NCI-H1417 treated with DMSO at 0.1 percent for 48 hours (cell line): ENCODE measurements at places on chromosomes 3 and 15.

DNA sequence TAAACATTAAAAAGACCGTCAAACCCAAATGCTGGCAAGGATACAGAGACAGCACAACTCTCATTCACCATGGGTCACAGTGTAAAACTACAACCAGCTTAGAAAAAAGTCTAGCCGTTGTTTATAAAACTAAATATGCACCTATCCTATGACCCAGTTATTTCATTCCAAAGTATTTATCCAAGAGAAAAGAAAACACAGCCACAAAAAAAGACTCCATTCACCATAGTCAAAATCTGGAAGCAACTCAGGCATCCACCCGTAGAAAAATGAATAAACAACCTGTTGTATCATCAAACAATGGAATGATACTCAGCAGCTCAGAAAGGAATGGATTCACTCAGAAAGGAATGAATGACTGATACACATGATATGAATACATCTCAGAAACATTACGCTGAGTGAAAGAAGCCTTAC, 28.6 kb downstream of the PLD1 start:
- no peak for DNase-seq

DNA sequence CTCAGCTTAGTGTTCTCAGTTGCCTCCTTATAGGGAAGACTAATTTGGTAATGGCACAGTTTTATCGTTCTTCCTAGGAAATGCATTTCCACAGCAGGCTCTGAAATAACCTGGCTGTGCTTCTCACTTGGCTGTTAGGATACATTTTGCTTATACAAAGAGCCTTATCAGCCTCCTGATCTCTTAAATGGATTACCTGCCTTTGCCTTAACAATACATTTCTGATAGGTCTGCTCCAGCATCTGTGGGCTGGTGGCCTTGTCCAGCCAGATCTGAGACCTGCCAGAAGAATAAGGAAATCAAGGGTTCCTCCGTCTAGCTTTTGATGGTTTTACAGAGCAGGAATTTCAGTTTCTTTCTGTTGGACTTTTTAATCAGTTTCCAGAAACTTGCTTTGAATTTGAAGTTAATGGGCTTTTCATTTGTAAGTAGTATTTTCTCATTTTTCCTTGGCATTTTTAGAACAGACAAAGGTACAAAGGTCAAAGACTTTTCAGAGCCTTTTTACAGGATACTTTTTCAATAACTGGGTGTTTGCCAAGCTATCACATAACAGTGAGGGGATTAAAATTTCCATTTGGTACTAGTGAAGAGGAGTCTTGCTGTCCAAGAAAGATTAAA, 116.3 kb downstream of the AKAP13 start:
- DNase-seq = no peak

DNA sequence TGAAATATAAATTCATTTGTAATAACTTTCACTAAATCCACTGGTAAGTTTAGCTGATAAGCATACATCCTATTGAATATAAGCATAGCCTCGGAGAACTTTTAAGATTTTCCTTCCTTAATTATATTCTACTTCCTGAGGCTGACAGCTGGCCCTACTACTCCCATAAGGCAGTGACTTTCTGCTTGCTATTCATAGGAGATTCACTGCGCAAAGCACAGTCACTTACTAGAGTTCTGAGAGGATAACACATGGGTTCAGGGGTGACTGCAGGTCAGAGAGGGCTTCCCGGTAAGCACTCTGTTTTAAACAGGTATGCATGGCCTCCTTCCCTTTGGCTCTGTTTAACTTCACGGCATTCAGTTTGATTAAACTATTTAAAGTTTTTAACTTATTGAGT, 75.8 kb downstream of the FAIM start:
- DNase-seq = no peak

DNA sequence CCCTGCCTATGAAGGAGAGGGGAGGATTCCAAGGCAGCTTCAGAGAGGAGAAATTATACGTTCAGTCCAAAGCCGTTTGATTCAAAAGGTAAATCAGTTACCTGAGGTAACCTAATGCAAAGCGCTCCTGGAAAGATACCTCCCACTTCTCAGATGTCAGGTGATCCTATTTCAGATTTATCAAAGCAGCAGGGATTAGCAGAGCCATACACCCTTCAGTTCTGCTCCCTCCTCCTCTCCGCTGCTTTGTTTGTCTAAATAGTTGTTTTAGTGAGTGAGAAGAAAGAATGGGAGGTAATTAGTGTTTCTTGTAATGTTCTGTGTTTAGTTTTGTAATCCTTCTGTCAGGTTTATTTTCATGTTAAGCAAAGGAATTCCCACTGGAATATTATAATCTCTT, 81.1 kb downstream of the SOX14 start:
- DNase-seq = no peak

GRCh38 chr15:56523521-56523920, 58.6 kb upstream of the MNS1 start:
- no peak for DNase-seq

- DNase-seq = no peak
These were observed 53.9 kb upstream of the NR2F2 start for GRCh38 chr15:96276438-96277210.

GRCh38 chr3:18086078-18086477, 339.1 kb downstream of the SATB1 start:
- no peak for DNase-seq

GRCh38 chr3:54756330-54756731, 171.5 kb downstream of the LRTM1 start:
- DNase-seq = no peak

- DNase-seq = no peak
These were observed 5.4 kb downstream of the VPS18 start for GRCh38 chr15:40899536-40900207.

DNA sequence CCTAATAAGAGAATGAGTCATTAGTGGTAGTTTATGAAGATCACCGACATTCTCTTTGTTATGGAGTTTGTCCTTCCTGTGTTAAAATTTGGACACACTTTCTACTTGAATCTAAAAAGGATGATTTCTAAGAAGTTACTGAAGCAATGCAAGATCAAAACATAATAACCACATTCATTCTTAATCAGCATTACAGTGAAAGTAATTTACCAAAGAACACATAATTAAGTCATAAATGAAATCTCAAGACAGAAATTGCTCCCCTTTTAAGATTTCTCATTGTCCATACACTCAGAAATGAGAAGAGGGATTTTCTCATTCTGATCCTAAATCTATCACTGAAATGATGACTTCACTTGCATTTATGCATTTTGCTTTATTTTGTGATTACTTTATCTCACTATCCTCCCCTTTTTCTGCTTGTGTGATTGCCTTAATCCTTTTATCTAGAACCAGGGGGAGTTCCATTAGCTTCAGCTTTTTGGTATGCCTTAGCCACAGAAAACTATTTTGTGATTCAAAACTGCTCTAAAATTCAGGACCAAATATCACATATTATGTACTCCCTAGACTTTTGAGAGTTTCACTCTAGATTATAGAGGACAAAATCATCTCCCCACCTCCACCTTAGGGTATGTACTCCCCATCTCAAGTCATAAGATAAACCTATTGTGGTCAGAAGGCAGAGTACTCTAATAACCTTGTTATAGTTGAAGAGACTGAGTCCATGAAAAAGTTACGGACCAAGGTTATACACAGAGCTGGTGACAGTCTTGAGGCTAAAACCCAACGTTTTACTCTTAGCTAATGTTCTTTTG, 817.6 kb upstream of the CFAP20DC start:
- DNase-seq = no peak

DNA sequence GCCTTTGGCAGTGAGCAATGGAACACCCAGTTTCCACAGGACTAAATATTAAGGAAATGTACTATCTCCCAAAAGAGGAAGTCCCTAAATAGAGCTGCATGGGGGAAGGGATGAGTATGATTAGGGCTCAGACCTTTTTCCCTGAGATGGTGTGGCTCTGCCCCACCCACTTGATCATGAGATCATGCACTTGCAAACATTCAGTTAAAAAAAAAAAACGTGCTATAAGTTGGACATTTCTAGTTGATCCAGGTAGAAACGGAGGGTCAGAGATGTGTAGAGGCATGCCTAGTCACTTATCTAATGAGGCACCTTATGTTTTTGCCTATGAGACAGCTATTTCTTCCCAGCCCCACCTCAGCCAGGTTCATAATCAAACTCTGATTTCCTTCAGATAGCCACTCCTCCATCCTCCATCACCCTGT, 24.5 kb upstream of the SSR3 start:
- DNase-seq = no peak

GRCh38 chr3:172659246-172660002, 51.4 kb downstream of the NCEH1 start:
- no peak for DNase-seq

DNA sequence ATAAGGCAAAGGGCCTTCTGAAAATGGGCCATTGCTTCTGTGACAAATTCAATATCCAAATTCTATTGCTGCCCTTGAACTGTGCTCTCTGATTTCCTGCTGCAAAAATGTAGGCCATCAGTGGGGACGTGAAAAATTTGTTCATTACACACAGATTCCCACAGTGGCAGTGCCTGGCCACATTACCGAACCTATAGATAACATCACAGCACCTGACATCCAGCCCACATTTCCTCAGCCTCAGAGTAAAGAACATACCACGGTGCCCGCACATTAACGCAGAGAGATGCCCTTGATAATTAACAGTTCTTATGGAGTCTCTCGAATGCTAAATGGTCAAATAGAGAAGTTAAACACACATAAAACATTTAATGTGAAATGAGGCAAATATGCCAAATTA, 931.6 kb upstream of the CFAP20DC start:
- DNase-seq = no peak

GRCh38 chr15:66287461-66288057, 5.8 kb upstream of the DIS3L start:
- peak; percentile 28 for DNase-seq

DNA sequence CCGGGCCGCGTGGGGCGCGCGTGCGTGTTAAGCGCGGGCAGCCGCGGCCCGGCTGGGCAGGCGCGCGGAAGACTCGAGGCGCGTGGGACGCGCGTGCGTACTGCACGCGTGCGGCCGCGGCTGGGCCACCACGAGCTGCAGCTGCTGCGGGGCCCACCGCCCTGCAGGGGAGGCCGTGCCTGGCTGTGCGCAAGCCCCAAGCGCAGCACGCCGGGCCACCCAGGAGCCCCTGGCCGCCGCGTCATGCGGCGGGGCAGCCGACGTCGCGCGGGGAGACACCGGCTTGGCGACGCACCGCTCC, 590 bp upstream of the TRIM71 start:
- no peak for DNase-seq

GRCh38 chr3:31014317-31015040, 120.0 kb upstream of the GADL1 start:
- DNase-seq = no peak

- no peak for DNase-seq
These were observed 57.4 kb downstream of the NGLY1 start for GRCh38 chr3:25725810-25726209.

- no peak for DNase-seq
These were observed 2.8 kb downstream of the ABHD2 start for GRCh38 chr15:89090791-89091626.

GRCh38 chr3:123778991-123779622, 105.0 kb downstream of the MYLK start:
- DNase-seq = no peak

DNA sequence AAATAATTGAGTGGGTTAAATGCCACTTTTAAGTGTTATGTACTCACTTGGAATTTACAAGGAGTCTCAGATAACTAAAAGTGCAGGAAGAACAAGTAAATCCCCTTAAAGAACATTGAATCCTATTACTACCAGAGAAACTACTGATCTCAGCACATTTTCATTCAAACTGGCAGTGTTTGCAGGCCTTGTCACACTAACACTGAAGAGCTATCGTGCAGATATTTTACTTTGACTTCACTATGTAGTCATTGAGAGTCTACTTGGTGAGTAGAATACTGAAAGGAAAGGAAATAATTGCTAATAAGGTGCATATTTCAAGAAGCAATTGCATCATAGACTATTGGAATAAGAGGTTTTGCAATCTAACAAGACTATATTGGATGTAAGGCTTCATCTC, 721.4 kb upstream of the CBLB start:
- no peak for DNase-seq

DNA sequence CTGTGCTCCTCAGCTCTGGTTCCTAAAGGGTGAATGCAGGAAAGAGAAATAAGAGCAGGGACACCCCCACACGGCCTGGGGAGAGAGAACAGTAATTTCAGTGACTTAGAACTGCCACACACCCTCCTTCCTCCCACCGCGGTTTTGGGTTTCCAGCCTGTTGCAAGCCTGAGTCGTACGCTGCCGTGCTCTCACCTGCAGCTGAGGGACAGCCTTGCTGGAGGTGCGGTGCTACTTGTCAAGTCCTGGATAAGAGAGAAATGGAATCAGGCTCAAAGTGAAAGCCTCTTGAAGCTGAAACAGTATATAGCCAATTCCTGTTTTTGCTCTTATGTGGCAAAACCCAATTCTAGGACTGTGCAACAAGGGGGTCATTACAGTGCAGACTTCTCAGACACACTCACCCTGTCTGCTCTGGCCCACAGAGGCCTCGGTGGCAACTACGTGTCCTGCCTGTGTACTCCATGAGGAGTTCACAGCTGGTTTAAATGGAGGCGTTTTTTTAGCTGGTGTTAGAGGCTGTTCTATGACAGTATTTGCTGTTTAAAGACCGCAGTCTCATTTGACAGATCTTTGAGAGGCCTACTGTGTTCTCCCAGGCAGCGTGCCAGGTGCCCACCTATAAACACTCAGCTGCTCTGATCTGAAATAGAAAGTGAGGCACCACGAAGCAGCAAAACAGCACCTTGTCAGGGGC, 42.9 kb downstream of the TBC1D2B start:
- no peak for DNase-seq

DNA sequence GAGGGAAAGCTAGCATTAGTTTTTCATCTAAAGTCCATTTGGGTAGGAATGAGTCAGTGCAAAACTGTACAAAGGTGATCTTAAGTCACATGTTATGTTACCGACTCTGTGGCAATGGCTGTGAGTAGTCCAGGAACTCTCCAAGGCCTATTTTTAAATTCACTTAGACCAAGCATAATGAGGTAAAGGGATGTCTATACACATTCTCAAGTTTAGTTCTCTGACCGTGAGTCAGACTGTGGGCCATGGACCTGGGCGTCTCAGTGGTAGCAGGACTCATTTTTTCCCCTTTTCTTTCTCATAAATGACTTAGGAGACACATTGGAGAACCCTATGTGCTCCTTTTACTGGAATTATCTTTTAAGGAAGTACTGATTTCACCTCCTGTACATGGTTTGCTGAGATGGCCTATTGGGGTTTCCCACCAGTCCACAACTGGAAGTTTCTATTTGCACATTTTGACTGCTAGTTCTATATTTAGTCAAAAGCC, 488.7 kb upstream of the TPRG1 start:
- no peak for DNase-seq
